ENCODE measurements at places on chromosomes 7 and 10.

GRCh38 chr7:90560730-90561129 is 35.4 kb upstream of the CDK14 start:
- no peak for DNase-seq

DNA sequence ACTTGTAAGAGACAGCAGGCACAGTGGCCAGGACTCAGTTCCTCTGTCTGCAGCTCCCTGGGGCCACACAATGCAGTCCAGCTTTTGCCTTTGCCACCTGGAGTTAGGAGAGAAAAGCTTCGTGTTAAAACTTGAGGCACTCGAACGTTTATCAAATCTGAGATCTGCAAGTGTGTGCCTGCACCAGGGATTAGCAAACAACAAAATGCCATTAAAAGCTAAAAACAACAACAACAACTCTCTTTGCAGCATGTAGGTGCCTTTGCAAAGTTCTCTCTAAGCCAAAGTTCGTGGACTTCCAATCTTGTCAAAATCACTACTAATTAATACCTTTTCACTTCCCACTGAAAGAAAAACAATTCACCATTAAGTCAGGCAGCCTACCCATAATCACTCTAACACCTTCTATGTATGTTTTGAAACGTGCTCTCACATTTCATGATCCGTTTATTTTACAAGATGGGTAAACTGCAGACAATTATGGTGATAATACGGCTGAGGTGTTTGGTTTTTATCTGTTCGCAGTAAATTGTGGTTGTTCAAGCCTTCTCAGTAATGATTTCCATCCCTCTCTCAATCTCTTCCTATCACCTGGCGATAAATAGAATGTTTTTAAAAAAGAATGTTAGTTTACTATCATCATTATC is 36.2 kb upstream of the SDK1 start:
- no peak for DNase-seq

DNA sequence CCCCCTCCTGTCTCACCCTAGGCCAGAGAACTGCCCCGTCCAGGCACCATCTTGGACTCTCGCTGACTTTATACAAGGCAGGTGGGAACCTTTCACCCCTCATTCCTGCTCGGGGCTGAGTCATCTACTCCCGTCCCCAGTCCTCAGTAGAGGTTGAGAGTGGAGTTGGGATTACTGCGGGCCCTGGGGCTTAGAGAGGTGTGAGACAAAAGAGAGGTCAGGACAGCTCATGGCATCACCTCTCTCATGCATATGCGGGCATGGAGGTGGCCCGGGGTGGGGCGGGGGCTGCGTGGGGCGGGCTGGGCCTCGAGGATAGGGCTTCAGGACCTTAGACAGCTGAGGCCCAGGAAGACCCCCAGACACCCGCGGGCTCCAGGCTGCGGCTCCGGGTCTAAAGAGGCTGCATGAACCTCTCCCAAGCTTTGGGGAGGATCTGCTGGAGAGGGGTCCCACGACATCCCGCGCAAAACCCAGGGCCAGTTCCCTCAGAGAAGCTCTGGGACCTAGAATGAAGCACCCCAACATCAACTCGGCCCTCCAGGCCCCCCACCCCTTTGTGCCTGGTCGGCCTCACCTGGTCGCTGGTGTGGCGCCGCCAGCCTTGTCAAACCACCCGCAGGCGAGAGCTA is 317 bp downstream of the PDZD7 start:
- DNase-seq: no peak

DNA sequence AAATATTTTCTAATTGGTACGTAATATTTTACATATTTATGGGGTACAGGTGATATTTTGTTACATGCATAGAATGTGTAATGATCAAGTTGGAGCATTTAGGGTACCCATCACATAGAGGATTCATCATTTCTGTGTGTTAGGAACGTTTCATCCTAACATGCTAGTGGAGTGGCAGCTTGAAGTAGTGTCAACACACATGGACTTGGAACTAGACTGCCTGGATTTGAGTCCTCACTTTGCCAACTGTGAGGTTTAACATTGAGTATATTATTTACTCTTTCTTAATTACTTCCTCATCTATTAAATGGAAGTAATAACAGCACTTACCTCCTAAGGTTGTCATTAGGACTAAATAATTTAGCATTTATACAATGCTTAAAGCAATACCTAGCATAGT is 241.9 kb downstream of the PLXDC2 start:
- no peak for DNase-seq

GRCh38 chr10:123994417-123995081 is 98.8 kb downstream of the CHST15 start:
- DNase-seq: peak; percentile 76

DNA sequence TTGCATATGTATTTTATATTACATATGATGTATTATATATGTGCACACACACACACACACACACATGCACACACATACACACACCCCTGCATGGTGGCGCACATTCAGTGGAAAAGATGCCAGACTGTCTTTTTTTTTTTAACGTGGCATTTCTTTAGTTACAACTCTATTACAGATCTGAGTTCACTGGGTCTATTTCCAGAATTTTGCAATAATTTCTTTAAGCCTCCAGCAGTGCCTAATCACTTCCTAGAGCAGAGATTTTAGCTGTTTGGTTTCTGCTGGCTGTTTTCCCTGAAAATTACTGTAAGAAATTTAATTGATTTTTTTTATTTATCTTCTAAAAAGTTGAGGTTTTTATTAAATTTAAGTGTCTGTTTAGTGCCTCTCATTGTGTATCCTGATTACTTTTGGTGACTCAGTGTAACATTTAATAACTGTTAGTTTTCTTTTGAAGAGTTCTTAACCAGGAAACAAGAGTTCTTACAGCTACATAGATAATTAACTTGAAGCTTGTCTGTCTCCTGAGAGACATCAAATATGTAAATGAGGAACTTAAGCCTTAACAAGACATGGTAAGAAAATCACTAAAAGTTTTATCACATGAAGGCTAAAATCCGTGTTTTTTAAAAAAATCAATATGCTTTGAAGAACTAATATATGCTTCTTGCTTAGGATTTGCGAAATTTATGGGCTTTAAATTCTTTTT is 232.0 kb downstream of the MDFIC start:
- no peak for DNase-seq

GRCh38 chr10:14560274-14560673 is 214.4 kb downstream of the FAM107B start:
- DNase-seq: peak; percentile 92

DNA sequence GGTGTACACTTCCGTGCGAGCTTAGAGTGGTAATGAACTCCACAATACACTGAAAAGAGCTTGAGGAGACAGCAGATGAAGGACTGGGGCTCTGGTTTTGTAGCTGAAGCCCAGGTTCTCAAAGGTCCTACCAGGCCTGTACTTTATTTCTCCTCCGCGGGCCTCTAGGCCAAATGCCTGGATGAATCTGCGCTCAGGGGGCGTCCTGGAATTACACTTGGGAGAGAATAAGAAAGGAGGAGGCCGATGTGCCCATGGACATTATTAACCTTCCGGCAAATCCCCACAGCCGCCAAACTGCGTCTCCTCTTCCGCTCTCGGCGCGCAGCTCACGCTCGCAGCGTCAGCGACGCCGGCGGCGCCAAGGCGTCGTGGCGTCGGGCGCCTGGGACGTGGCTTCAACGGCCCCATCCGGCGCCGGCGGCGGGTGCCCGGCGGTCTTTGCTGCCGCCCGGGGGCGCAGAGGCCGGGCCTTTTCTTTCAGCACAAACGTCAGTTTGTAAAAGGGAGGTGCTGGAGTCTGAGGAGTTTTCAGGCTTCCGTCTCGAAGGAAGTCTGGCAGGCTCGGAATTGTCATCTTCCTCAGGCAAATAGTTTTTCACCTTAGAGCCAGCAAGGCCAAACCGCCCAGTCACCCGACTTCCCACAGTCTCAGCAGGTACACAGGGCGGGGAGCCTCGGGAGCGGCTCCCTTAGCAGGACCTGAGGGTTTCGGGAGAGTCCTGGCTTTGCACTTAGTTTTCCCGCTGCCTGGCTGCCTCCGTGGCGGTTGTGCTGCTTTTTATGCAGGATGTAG is at the start of gene CCDC7:
Gene CCDC7, plus strand, starts transcription at position 401 of the 796 bp plus-strand sequence. CDS start 5,503 bp downstream, outside the sequence.
- DNase-seq: peak; percentile 85

- DNase-seq: no peak
Observed at GRCh38 chr7:51286401-51286800, 30.2 kb downstream of the COBL start.

GRCh38 chr7:2201686-2202360 is 30.9 kb downstream of the MAD1L1 start:
- DNase-seq: no peak

GRCh38 chr10:60309891-60310290 is 79.8 kb downstream of the ANK3 start:
- DNase-seq: no peak

- DNase-seq: peak; percentile 68
Observed at GRCh38 chr7:17298840-17299482, 509 bp downstream of the AHR start.

DNA sequence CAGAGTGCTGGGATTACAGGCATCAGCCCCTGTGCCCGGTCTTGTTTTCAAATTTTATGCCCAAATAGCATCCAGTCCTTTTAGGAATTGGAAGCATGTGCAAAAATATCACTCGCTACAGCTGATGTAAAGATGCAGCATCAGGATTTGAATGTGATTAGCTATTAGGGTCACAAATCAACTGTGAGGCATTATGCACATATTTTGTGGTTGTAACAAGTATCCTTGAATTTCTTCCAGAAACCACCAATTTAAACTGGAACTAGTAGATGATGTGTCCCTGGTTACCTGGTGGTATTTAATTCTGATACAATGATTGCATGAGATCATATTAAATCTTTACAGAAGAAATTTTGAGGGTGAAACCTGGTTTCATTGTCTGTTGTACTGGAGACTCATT is 41.0 kb upstream of the ITGA8 start:
- DNase-seq: no peak

DNA sequence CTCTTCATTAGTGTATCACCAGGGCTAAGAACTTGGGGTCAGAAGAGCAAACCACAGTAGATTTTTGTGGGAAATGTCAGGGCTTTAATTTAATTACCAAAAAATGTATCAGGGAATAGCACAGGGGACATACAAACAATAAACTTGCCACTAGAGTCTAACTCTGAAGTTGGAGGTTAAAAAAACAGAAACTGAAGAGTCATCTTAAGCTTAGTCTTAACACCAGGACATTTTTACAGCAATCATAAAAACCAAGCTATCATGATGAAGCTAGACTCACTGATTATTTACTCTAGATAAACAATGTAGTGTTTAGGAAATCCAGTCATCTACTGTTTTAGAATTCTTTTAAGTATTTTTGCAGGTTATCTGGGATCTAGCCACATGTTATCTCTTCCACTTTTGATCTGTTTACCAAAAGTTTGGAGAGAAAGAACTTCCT is 48.4 kb upstream of the GLI3 start:
- DNase-seq: no peak

- DNase-seq: no peak
Observed at GRCh38 chr7:135083005-135083404, 64.9 kb upstream of the TMEM140 start.

DNA sequence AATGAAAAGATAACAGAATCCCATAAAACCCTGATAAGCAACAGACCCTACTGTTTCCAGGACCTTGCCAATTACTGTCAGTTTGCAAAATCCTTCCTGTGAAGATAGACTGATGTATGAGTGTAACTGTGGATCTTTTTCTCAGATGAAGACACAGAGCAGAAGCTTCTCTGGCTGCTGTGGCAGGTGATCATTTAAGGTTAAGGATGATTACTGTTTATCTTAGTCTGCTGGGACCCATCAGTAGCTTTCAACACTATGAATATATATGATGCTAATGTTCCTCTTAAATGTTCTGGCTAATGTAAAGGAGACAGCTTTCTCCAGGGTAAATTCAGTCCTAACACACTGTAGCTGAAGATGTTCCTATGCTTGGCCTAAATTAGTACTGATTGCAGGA is 56.0 kb upstream of the CTTNBP2 start:
- DNase-seq: no peak

DNA sequence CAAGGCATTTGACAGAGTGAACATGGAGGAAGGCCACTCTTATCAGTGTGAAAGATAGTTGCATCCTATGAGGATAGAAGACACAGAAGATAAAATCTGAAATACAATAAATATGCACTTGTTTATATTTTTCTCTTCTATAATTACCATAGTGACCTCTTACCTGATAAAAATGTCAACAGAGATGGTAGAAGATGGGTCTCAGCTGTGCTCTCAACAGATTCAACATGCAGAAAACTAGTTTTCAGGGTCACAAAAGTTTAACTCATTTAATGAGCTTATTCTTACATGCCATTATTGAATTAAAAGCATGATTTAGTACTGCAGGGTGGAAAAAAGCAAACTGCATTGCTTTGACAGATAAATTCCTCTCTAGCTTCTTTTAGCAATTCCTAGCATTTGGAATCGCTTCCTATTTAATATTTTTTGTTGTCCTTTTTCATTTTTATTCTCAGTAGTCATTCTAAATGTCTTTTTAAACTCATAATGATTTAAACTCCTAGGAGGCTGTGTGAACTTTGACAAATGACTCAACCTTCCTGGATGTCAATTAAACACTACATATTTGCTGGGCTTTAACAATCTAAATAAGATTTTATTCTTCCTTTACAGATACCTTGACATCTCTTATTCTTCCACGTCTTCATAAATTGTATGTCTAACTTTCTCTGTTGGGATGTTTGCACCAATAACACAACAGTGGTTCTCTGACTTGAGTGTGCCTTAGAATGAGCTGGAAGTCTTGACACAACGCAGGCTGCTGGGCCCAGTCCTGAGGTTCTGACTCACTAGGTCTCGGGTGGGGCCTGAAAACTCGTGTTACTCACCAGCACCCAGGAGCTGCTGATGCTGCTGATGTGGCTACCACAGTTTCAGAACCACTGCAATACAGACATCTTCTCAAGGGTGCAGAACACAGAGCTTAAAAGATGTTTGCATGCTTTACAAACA is 565.5 kb upstream of the IGFBP3 start:
- DNase-seq: no peak

DNA sequence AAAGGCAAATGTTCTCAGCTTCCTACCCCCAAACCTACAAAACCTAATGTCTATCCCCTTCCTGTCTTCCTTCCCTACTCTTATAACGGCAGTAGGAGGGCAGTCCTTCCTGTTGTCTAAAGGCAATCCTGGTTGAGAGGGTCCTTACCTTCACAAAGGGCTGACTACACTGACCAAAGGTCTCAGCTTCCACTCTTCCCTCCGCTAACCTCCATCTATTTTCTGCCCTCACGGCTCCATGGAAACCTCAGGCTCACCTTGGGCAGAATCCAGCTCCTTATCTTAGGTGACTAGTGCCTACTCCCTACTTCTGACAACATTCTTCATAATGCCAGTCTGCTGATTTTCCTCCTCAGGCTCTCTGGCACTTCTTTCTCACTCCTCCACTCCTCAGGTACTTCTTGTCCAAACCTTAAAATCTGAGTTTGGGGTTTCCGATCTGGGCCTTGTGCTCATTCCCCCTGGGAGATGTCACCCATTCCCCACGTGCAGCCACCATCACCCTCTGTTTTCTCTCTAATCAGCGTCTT is 542 bp downstream of the FBXL13 start:
- no peak for DNase-seq

DNA sequence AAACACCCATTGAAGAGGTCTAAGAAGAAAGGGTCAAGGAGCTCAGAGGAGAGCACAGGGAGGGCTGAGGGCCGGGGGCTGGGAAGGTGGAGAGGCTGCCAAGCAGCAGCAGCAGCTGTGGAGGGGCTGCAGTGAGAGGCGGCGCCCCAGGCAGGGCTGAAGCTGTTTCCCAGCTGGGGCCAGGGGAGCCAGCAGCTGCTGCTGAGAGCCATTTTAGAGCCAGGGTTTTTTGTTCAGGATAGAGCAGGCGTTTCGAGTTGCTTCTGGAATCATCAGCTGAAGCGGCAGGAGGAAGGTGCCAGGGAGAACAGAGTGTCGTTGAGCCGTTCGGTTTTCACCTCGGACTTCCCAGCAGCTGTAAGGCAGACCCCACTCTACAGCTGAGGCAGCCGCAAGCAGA is 62.7 kb downstream of the LANCL2 start:
- DNase-seq: no peak
